ENCODE measurements at places on chromosomes 12 and 14.

GRCh38 chr14:22598896-22599244 is 770 bp downstream of the ABHD4 start:
- peak; percentile 45 for DNase-seq

- DNase-seq: no peak
These were observed 42.4 kb upstream of the BDKRB2 start for GRCh38 chr14:96162265-96162664.

GRCh38 chr12:65673156-65673690 is 151.1 kb upstream of the HMGA2 start:
- no peak for DNase-seq

DNA sequence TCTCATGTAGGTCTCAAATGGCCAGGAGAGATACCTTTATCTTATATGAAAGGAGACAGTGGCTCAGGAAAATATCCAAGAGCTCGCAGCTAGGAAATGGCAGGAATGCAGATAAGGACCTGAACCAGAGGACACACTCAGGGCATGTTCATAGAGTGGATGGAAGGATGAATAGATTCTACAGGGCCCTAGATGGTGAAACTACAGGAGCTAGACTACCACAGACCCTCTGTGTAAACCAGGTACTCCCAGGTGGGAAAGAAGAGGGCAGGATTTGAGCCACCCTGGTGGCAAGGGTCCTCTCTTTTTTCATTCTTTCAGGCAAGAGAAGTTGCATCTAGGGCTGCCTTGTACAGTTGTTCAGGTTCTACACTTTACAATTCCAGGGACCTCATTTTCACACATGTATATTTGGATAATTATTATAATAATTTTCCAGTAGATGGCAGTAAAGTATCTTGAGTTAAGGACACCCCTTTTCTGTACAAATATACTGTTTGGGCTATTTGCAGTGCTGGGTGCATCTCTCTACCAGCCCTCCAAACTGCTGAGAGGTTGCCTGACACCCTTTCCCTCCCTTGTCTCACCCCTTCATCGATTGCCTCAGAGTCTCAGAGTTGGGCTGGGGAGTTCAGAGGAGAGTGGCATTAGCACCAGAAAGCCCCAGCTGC is 10.5 kb upstream of the ZDHHC22 start:
- DNase-seq: no peak

DNA sequence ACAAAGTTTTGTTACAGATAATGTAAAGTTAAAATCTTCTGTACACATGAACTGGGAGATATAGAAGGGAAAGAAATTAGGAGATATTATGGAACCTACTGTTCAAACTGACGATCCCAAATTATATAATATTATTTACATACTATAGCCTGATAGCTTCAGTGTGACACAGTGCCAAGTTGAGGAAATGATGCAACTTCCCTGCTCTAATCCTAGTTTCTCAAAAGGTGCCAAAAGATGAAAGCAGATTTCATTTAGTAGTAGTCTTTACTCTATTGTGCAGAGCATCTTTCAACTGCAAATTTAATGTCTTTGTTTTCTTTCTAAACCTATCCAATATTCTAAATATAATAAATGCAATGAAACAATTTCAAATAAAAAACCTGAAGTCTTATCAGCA is 46.9 kb downstream of the COCH start:
- no peak for DNase-seq

- DNase-seq: no peak
These were observed 227.8 kb downstream of the TMEM117 start for GRCh38 chr12:44063671-44064070.

DNA sequence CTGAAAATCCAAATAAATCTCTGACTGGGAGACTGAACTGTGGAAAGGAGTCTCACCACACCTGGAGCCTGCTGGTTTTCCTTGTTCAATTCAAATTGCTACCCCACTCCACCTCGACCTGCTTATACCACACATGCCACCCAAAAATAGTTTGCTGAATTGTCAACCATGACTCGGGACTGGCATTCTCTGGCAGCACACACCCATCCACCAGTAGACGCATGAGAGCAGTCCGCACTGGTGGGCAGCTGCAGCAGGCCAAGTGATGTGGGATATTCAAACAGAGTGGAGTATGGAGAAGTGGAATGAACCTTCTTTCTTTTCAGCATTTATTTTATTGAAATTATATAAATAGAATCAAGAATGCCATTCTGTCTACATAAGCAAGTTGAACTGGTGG is 38.7 kb upstream of the SYCP3 start:
- DNase-seq: no peak

DNA sequence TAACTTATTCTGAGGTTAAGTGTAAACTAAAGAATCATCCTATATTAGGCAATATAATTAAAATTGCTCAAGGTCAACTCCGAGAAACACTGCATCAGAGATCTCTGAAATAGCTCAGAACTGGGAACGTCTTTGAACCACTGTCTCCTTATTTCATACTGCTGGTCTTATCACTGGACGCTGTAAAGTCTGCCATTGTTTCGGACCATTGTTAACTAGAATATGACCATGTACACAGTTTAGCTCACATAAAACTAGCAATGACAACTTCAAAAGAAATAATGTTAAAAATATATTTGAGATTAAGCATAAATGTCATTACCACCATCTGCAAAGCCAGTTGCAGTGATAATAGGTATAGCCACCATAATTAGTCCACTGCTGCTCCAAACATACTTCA is 2.9 kb downstream of the ABCD2 start:
- DNase-seq: no peak

DNA sequence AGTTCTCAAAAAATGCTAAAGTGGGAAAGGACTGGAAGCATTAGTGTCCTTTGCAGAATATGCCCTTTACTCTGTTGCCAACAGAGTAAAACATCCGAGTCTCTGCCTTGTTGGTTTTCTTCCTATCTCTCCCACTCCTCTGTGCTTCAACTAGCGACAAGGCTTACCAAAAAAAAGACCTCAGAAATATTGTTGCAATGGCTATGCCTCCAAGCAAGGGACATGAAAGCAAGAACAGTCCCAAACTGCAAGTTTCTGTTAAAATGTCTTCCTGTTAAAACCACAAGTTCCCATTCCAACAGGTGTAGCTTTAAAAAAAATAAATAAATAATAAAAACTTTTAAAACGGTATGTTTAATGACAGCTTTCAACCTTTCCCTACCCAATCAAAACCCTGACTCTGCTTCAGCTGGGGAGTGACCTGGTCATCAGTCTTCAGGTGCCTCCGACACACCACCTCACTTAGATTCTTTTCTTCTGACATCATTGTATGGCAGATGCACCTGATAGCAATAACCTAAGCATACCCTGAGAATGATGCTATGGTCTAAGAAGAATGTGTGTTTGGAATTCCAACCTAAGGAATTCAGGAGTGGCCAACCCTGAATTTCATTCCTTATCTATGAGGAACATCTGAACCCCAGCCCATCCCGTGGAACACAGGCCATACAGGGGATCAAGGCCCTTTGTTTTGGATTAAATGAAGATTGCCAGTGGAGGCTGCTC is 81.0 kb downstream of the RPS29 start:
- DNase-seq: no peak

DNA sequence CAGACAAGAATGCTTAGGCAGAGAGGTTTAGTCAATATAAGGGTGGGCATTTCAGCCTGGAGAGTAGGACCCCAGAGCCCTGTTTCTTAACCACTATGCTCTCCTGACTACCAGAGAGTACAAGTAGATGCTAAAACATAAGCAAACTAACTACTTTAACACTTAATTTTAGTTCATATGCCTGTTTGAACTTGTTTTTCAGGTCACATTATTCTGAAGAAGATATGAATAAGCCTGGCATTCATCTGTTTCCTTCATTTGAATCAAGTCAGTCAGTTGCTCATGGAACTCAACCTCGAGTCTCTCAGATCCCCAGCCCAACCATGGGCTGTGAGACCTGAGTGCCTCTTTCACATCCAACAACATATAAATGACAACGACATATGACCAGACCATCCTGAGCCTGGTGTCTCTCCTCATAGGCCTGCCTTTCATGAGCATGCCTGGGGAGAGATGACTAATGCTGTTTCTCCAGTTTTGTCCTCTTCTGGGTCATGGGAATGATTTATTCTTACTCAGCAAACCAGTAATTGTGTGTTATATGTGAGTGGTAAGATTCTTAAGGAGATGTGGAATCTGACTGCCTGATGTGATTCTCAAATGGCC is 251.1 kb upstream of the BTG1 start:
- no peak for DNase-seq

DNA sequence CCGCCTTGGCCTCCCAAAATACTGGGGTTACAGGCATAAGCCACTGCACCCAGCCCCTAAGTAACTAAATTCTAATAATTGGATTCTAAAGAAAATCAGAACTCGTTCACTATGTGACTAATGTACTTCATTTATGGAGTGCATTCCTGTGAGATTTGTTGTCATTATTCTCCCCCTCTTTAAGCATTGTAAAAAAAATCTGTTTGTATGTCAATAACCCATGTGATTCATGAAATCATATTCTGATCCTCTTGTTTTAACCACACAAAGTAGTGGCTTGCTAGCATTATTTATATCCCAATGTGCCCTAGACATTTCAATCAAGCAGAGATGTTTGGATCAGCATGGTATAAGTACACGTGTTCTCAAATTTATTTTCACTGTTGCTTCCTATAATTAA is 78.2 kb upstream of the OSBPL8 start:
- DNase-seq: no peak

DNA sequence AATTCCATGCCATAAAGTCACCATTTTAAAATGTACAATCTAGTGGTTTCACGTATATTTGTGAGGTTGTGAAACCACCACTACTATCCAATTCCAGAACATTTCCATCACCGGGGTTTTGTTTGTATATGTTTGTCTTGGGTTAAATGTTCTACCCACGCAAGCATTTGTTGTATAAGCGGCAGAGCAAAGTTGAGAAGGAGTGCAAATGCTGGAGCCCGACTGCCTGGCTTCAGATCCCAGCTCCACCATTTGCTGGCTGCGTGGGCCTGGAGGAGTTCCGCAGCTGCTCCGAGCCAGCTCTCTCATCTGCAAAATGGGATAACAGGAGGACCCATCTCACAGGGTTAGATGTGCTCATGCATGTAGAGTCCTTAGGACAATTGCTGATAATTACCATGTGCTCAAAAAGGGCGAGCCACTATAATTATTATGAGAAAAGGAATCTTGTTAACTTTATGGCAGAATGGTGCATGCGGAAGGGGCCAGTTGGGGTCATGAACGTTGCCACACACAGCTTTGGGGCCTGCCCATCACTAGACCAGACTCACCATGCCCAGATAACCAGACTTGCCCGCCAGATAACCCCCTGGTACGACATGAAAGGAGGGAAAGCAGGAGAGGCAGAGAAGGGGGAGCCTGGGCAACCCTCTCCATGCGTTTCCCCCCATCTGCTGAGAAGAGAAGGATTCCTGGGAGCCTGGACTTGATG is 6.4 kb downstream of the ACTN1 start:
- no peak for DNase-seq

DNA sequence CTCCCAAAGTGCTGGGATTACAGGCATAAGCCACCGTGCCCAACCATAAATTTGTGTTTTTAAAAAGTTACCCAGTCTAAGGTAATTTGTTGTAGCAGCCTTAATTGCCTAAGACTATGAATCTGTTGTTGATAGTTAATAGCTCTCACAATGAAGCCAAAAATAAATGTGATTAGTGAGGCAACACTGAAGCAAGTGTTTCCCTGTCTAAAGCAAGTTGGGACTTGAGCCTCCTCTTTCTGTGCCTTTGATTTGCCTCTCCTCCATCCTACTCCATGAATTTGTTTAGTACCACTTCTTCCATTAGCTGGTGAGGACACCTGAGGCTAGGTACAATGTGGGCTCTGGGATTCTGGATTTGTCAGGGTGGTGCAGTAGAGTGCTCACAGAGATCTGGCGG is 36.8 kb downstream of the DAAM1 start:
- no peak for DNase-seq

GRCh38 chr12:2959505-2960389 is 550 bp downstream of the TEAD4 start:
- DNase-seq: no peak

DNA sequence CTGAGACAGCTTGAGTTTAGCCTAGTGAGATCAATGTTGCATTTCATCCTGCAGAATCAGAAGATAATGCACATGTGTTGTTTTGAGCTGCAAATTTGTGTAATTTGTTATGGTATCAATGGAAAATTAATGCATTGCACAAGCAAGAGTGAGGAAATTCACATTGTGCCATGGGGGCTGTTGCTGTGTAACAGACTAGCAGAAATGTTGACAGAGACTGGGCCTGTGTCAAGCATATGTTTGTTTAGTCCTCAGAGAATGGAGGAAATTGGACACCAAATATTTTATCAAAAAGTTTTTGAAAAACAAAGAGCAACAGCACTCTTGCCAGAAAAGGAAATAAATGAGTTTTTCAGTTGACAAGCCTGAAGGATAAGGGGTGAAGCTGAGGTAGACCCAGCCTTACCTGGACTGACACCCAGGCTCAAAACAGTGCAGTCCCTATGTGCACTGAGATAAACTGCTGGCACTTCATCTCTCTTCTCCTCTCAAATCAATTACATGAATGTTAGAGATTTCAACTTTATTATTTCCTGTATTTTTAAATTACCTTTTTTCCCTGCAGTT is 1150.0 kb downstream of the FSCB start:
- no peak for DNase-seq

DNA sequence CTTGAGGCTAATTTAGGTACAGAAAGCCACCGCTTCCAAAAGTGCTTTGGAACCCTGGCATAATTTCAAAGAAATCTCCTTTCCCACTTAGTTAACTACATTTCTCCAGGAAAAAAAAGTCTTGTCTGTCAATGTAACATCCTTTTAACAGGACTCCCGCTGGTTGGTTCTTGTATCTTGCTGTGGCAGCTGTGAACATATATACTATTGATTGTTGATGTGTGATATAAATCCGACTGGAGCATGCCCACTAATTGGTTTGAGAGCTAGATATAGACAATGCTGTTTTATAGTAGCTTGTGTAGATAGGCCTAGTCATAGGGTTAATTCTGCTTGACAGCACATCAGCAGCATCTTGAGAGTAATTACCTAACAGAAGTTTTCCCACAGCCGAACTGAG is 89.6 kb downstream of the MSRB3 start:
- no peak for DNase-seq

GRCh38 chr14:25837551-25837965 is 760.3 kb downstream of the NOVA1 start:
- DNase-seq: no peak

GRCh38 chr12:71551529-71551928 is 111.9 kb downstream of the LGR5 start:
- no peak for DNase-seq

GRCh38 chr12:57031138-57031725 is 14.9 kb upstream of the TAC3 start:
- no peak for DNase-seq

DNA sequence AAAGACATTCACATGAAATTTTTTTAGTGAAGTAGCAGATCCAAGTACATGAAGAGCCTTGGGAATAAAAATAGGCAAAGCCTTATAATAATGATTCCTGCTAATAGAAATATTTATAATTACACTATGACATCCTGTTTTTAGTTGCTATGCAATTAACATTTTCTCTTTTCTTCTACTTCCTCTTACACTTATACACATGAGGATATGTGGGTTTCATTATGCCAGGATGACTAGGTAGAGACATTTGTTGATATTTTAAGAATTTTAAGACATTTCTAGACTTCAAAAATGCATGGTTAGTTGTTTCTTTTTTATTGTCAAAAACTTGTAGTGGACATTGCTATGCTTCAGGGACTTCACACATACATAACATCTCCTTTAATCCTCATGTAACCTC is 326.8 kb downstream of the SYT1 start:
- no peak for DNase-seq

GRCh38 chr14:65784574-65784973 is 372.0 kb downstream of the FUT8 start:
- no peak for DNase-seq

Measured in activated CD4-positive, alpha-beta memory T cell treated with anti-CD3 and anti-CD28 coated beads, Interleukin-2, amount 10 ng/mL, durations not matched to agents 7 days and 5 days (primary cell).